Karpas-422 (cell line): ENCODE measurements at places on chromosomes 16 and 17. TPM values are rescaled to one million over a fixed set of nuclear protein-coding genes. Genes with fewer than 3 reads are reported as not detected.

GRCh38 chr17:2939714-2940351 lies 123.6 kb downstream of the OR1D5 start:
- DNase-seq = no peak
- no peaks in the 10 kb centered on the region for H3K36me3 ChIP-seq
- H3K4me3 ChIP-seq = no peak overlapping the region
- H3K27me3 ChIP-seq = no peaks in the 10 kb centered on the region
- H3K4me1 ChIP-seq = peaks cover 25% of the 10 kb centered on the region

- H3K27me3 ChIP-seq = no peaks in the 10 kb centered on the region
- no peak overlapping the region for H3K27ac ChIP-seq
- no peak for DNase-seq
- H3K4me3 ChIP-seq = no peak overlapping the region
- H3K36me3 ChIP-seq = no peaks in the 10 kb centered on the region
Measured at GRCh38 chr16:81280393-81280792, 34.4 kb upstream of the GAN start.

Gene KRT23
- total RNA-seq = not detected in 2 replicates

DNA sequence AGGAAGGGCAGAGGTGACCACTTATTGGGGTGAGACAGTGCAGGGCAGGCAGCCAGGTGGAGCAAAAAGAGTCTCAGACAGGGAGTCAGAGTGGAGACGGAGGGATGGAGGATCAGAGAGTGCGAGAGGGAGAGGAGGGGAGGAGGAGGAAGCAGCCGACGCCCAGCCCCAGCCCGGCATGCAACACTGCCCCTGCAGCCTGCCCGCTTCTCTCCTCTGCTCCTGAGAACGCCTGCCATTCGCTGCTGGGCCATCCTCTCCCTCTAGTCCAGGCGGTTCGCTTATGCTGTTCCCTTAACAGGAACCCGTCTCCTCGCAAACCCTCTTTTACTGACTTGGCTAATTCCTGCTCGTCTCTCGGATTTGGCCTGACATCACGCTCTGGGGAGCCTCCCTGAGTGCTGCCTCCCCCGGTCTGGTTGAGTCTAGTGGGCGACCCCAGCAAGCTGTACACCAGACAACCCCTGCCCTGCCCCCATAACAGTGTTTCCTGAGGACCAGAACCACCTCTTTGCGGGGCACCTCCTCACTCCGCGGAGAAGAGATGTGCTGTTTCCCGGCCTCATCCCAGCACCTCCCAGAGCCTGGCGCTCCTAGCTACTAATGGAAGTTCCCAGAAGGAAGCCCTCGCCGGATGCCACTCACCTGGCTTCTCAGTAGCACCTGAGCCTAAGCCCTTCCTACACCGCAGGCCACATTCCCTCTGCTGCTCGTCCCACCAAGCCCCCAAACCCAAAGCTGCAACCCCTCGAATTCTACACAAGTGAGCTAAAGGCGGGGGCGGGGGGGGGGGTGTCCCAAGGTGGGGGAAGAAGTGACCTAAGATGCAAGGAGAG lies 61.2 kb upstream of the CCL1 start:
- no peaks in the 10 kb centered on the region for H3K36me3 ChIP-seq
- H3K4me3 ChIP-seq = no peak overlapping the region
- H3K27ac ChIP-seq = no peak overlapping the region
- no peaks in the 10 kb centered on the region for H3K27me3 ChIP-seq
- H3K4me1 ChIP-seq = no peaks in the 10 kb centered on the region

Gene TBC1D3C
- total RNA-seq = not detected in 2 replicates

DNA sequence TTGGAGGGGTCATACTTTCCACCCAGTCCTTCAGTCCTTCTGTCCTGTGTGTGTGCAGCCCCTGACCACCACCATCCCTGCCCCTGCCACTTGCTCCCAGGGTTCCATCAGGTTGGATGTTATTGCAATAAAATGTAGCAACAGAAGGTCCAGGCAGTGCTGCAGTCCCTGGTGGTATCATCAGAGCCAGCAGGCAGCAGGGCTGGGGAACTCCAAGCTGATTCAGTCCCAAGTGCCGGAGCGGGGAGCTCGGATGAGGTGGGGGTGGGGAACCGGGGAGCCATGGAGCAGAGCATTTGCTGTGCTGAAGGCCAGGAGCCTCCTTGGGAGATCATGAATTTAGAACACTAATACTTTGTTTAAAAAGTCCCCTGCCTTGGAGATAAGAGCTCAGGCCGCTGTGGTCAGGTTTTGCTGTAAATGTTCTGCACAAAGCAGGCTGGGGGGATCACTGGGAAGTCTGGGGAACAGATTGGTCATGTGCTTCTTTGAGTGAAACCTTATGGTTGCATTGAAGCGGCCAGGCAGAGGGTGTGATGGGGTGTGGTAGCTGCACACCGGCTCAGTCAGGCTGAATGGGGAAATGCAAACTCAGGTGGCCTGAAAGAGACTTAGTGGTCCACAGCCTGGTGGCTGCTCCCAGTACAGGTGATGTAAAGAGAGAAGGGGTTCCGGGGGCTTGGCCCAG lies 225.9 kb downstream of the SEC14L1 start:
- no peaks in the 10 kb centered on the region for H3K36me3 ChIP-seq
- H3K27me3 ChIP-seq = no peaks in the 10 kb centered on the region
- no peak overlapping the region for H3K27ac ChIP-seq
- no peak overlapping the region for H3K4me3 ChIP-seq

- no peaks in the 10 kb centered on the region for H3K36me3 ChIP-seq
- H3K27me3 ChIP-seq = no peaks in the 10 kb centered on the region
- no peak for DNase-seq
- no peaks in the 10 kb centered on the region for H3K4me1 ChIP-seq
- H3K27ac ChIP-seq = no peak overlapping the region
Measured at GRCh38 chr17:16814439-16814838, 124.4 kb downstream of the CCDC144A start.

DNA sequence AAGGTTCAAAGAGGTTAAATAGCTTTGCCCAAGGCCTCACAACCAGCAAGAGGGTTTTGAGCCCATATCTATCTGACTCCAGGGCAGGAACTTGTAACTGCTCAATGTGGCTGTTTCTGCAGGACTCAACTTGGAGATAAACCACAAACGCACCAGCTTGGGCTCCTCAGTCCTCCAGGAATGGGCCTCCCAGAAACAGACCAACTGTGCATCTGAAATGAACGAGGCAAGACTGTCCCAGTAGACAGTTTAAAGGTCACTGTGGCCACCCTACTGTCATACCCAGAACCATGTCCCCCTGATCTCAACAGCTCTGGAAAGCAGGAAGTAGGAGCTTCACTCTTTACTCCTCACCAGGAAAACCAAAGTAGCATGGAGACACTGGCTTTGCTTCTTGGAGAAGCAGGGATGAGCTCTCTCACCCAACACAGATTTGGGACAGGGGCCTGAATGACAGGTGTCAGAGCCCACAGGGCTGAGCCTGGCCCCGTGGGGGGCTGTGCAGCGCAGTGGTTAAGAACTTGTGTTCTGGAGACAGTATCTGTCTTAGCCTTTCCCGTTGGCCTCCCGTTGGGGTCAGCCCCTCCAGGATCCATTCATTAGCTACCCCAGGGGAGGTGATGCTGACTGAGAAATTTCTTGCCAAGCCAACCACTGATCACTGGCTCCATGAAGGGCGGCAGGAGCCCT lies 2.3 kb upstream of the CALB2 start:
- no peak overlapping the region for H3K27ac ChIP-seq
- peaks cover 5% of the 10 kb centered on the region; the same call in 1 of the 2 replicates for H3K4me1 ChIP-seq
- DNase-seq = no peak
- H3K4me3 ChIP-seq = no peak overlapping the region

GRCh38 chr16:728131-728889 lies 1.4 kb downstream of the HAGHL start:
- peak overlapping the region; percentile 97 for H3K27ac ChIP-seq
- H3K27me3 ChIP-seq = no peaks in the 10 kb centered on the region
- DNase-seq = peak; percentile 97
- H3K36me3 ChIP-seq = peaks cover 12% of the 10 kb centered on the region; the same call in 1 of the 2 replicates
- H3K4me3 ChIP-seq = peak overlapping the region; percentile 91
